Hematopoietic multipotent progenitor cell treated with erythropoietin and hydrocortisone succinate and interleukin-3 and kit ligand, for 4 days (in vitro differentiated cells): ENCODE measurements at places on chromosomes 5 and 9.

DNA sequence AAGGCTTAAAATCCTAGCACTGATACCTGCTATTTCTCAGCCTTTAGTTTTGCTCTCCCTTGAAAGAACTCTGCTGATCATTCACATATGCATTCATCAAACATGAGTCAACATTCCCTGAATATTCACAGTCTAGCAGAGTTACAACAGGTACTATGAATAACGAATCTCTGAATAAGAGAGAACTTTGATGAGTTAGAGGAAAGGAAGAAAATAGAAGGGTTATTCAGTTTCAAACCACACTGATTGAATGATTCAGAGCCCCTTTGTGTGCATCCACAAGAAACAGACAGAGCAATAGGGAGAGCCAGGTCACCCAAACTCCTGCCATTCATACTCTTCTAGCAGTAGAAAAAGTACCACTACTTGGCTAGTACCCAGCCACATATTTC, 36.0 kb downstream of the FOXD1 start:
- no peak for DNase-seq

- peak; percentile 87 for DNase-seq
Measured at GRCh38 chr5:124056991-124057723, 545.2 kb downstream of the CSNK1G3 start.

DNA sequence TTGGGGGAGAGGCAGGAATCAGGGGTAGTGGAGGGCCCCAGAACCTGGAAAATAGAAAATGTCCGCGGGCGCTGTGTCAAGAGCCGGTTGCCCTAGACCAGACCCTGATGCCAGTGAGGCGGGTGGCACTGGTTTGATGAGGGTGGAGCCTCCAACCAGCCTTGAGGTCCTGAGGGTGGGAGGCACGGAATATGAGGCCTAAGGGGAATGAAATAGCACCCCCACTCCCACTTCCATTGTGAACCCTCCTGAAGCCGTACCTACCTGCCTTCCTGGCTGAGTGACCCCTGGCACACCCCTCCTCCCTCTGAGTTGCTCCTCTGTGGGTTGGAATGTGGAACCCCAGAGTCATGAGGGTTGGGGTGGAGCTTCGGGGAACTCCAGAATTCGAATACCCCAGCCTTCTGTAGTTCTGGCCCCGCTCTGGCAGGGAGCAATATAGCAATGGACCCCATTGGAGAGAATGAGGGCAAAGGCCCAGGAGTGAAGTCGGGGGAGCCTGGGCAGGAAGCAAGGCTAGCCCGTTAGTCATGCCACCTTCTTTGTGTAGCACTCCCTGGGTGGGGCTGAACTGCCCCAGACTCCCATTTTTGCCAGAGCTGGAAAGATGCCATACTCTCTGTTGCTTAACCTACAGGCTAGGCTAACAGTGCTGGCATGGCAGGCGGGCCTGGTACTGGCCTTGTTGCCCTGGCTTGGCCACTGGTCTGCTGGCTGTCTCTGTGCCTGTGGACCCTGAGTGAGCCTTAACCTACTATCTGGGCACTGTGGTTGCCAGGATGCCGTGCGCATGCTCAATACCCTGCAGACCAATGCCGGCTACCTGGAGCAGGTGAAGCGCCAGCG, 1.0 kb downstream of the FPGS start:
- peak; percentile 70 for DNase-seq

- DNase-seq: no peak
Measured at GRCh38 chr5:64100203-64100602, 65.4 kb upstream of the RNF180 start.

DNA sequence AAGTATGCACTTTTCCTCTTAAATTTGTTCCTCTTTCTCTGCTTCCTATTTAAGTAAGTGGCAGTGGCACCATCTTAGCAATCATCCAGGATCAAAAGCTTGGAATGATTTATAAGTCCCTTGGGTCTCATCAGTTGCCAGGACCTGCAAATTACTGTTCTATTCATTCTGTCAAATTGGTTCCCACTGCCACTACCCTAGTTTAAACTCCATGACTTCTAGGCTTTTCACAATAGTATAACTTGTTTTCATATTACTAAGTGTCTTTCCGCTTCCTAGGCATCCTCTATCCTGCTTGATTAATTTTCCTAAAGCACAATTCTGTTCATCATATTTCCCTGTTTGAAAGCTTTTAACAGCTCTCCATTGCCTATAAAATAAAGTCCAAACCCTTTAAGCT, 363.9 kb upstream of the MEF2C start:
- DNase-seq: no peak

DNA sequence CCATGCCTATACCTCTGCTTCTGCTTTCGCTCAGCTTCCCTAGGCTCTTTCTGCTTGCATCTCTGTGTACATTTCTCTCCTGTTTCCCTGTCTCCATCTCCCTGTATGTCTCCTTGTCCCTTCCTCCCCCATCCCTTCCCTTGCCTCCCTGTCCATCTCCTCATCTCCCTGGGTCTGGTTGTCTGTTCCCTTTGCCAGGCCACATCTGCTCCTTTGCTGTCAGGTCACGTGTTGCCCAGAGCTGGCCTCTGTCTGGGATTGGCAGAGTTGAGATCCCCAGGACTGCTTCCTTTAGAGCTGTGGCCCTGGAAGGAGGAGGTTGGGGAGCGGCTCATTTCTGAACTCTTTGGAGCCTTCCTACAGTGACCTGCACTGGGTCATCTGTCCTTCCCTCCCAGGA, 31.8 kb upstream of the PTGS1 start:
- no peak for DNase-seq

- no peak for DNase-seq
Measured at GRCh38 chr5:118354797-118355196, 633.5 kb downstream of the DTWD2 start.

GRCh38 chr5:98872674-98873073, 56.1 kb downstream of the CHD1 start:
- DNase-seq: no peak

GRCh38 chr9:36874921-36875320, 159.1 kb downstream of the PAX5 start:
- DNase-seq: peak; percentile 13

DNA sequence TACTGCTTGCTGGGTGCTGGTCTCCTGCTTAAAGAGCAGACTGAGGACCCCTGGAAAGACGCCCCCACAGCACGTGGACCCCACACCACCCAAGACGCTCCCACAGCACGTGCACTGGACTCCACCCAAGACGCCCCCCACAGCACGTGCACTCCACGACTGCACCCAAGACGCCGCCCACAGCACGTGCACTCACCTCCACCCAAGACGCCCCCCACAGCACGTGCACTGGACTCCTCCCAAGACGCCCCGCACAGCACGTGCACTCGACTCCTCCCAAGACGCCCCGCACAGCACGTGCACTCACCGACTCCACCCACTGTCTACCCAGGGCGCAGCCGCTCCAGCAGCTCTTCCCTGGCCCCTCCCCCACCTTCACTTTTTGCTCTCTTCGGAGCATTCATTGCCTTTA, 50.5 kb downstream of the EHMT1 start:
- peak; percentile 63 for DNase-seq

- DNase-seq: peak; percentile 11
Measured at GRCh38 chr5:149719666-149720065, 10.4 kb upstream of the PPARGC1B start.

GRCh38 chr5:107806705-107807104, 136.0 kb upstream of the EFNA5 start:
- DNase-seq: no peak

GRCh38 chr9:134243778-134244467, 79.6 kb upstream of the RNU6ATAC start:
- peak; percentile 77 for DNase-seq

- peak; percentile 96 for DNase-seq
Measured at GRCh38 chr5:150763023-150763769, 4.4 kb upstream of the DCTN4 start.

DNA sequence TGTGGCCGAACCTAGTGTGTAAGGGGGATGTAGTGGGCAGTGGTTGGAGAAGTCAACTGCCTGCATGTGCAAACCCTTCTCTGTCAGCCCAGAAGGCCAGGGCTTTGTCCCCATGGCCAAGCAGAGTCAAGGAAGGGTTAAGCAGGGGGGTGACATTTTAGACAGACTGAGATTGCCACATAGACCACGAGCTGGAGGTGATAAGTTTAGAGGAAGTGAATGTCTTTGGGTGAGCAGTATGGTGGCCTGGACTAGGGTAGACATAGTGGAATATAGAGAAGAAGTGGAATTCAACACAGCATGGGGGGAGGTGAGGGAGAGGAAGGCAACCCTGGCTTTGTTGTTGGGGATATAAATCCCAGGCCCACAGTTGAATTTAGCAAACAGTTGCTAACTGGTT, 38.7 kb upstream of the CDKN2AIPNL start:
- DNase-seq: peak; percentile 64
